Activated CD4-positive, alpha-beta T cell treated with anti-CD3 and anti-CD28 coated beads, Interleukin-2, amount 50 U/mL, for 16 hours (primary cell): ENCODE measurements at places on chromosomes 7 and 10.

DNA sequence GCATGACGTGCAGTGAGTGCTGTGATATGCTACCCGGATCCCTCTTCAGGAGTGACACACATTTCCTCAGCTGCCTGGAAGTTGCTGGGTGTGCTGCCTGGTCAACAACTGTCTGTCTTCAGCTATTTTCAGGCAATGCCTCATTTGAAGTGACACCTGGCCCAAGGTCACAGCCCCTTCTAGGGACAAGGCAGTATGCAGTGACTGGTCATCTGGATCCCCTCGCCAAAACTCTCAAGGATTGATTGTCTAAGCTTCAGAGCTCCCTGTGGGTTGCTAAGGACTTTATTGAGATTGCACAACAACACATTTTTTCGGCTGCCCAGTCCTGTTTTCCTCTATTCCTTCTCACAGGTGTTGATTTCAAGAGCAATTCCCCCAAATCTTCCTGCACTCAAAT is 108.8 kb downstream of the GNAI1 start:
- DNase-seq: no peak

DNA sequence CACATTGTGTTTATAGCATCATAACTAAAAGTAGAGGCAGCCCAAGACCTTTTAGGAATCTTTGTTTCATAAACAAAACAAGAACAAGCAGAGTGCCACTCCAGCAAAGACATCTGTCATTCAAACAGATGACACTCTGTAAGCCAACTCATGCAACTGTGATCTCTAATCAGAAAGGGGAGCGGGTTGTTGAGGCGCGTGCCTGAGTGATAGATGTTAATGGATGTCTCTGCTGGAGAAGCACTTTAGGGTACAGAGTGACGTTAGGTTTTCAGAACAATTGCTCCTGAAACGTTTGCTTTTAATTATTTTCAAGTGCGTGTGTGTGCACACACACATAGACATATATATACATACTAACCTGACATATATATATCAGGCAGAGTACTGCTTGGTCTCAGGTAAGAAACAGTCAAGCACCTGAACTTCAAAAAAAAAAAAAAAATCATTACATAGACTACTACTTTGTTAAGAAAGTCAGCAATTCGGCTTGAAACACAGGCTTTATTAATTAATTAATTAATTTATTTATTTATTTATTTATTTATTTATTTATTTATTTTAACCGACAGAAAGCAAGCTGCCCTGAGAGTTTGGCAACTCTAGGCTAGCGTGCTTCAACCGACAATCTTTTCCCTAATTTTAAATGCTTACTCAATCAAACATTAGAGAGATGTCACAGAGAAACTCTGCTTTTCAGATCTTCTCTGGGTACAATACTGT is 109.1 kb downstream of the POU6F2 start:
- no peak for DNase-seq

DNA sequence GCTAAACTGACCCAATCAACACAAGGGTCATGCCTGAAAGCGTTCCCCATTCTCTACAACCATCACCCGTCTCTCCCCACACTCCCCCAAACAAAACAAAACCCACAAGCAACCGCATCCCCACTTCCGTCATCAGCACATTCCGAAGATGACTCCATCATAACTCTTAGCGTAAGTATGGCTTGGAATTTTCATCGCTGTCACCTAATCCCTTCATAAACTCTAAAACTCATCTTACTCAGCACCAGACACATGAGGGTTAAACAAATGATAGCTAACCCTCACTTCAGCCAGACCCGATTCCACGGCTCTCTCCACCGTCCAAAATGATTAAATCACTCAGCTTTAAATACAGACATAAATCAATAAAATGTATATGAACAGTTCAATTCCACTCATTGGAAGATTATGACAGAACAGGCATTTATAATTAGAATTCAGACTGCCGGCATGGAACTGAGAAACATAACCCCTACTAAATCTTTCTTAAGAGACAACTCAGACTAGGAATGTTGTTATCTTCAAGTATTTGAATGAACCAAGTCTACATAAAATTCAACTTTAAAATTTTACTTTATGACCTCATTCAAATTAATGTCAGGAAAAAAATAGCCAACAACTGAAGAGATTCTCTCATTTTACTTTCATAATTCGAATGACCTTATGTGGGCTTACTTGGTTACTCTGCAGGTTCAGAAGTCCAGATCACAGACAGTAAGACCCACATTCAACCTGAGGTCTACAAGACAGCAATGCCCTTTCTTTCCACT is 215.9 kb downstream of the PARD3 start:
- DNase-seq: no peak

GRCh38 chr10:133168617-133169031 is 8.6 kb downstream of the KNDC1 start:
- DNase-seq: no peak

GRCh38 chr7:95996174-95996573 is 223.8 kb downstream of the DYNC1I1 start:
- no peak for DNase-seq

DNA sequence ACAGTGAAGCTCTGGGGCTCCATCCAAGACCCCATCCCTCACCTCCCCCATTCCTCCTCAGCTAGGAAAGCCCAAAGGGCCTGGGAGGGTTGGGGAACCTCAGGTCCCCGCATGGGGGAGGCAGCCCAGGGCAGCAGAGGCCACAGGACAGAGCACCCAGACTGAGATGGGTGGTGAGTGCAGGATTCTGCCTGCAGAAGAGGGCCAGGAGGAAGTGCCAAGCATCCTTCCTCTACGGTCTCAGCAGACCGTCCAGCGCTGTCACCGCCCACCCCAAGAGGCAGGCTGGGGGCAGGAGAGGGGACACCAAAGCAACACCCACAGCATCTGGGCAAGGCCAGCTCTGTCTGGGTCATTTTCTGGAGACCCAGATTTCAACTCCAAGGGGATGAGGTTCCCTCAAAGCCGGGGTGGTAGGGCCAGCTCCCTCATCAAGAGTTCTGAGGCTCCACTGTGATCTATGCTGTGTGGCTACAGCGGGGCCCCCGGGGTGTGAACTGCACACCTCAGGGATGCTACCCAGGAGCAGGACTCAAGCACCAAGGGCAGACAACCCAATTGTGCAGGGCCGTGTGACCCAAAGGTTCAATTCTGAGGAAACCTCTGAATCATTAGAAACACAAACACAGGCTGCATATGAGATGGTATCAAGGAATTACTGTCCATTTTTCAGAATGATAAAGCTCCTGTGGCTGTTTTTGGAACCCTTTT is 46.8 kb downstream of the CAMK2B start:
- no peak for DNase-seq

- DNase-seq: no peak
Observed at GRCh38 chr7:157692460-157693011, 355.7 kb downstream of the DNAJB6 start.

DNA sequence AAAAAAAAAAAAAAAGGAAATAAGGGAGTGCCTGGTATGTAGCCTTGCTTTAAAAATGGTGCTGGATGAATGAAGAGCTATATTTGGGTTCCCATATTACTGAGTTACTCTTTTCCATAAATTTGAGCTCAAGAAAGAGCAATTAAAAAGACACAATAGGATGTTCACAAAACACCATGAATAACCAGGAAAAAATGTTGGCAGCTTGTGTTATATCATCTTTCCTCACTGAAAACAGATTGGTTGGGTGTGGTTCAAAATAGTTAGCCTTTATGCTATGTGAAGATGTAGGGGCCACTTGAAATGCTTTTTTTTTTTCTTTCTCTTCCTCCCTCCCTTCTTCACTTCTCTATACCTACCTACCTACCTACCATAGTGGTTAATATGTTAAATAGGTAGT is 256.9 kb downstream of the STK31 start:
- DNase-seq: no peak

DNA sequence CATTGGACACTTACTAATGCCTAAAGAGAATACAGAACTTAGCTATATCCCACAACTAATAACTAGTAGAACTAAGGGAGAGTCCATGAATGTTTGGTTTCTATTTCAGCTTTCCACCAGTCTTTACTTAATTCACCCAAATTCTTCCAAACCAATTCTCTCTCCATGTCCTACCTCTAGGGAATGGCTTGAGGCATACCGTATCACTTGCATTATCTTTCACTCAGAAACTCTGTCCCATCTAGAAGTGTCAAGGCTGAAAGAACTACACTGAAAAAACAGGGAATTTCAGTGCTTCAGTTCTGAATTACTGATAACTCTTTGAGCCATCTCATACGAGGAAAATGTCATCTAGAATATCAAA is 758 bp downstream of the TMEM168 start:
- no peak for DNase-seq

- no peak for DNase-seq
Observed at GRCh38 chr7:38052786-38053185, 125.3 kb upstream of the STARD3NL start.

- no peak for DNase-seq
Observed at GRCh38 chr10:58219875-58220274, 47.8 kb downstream of the IPMK start.

DNA sequence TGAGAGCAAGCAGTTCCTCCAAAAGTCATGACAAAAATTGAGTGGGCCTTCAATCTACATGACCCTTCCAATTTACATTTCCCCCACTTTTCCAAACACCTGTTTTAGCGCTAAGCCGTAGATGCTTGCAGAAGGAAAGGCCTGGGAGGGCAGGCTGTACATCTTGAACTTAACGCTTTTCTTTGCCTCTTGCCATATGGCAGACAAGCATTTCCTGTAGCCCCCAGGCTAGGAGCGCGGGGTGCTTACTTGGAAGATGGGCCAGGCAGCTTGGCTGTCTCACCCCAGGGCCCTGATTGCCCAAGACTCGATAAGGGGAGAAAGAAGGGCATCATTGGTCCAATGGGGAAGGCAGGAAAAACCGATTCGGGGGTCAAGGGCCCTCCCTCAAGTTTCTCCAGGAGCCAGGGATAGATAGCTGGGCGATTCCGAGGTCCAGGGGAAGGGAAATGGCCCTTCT is 1.8 kb downstream of the HOXA10 start:
- no peak for DNase-seq

DNA sequence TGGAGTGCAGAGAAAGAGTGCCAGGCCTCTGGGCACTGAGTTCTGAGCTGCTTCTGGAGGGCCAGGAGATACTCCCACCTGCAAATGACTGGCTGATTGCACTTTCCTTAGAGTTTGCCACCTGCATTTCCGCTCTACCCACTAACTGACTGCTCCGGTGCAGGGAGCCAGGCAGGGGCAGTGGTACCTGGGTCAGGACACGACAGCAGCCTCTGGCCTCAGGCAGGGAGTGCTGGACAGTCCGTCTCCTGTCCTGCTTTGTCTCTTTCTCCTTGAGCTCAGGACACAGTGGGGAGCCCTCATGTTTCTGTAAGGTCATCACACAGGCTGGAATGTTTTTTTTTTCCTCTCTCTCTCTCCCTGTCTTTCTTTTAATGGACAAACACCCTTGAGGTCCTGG is 252.0 kb downstream of the DPP6 start:
- DNase-seq: no peak

- no peak for DNase-seq
Observed at GRCh38 chr7:141462958-141463357, 88.3 kb upstream of the AGK start.

DNA sequence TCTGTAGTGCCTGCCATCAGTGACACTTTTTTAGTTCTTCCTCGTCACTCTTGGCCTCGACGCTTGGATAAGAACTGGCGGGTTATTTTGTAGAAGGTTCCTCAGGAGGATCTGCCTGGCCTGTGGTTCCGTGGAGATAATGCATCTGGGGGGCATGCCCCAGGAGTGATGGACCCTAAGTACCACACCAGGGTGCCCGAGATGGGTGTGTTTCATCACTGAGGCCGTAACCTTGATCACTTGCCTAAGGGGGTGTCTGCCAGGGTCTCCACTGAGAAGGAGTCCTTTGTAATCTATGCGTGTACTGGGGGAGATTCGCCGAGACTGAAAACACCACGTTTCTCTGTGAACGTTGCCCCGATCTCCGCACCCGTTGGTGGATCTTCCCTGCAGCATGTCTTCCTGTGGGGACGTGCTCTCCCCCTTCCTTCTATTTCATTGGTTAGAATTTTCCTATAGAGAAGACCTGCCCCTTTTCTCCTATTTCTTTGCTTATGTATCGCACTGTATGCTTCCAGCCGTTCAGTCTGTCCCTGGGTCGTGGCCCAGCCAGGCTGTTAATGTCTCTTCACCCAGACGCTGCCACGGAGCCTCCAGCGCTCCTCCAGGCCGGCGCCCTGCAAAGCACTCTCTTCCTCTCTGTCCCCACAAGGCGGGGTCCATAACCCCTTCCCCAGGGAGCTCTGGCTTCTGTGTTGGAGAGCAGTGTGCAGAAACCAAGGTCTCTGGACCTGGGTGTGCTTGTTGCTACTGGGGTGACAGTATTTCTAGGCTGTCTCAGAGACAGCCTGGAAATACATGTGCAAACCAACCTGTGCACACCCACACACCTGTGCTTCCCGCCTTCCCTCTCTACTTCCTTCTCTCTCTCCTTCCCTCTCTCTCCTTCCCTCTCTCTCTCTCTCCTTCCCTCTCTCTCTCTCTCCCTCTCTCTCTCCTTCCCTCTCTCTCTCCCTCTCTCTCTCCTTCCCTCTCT is 14.4 kb upstream of the DPYSL4 start:
- no peak for DNase-seq

DNA sequence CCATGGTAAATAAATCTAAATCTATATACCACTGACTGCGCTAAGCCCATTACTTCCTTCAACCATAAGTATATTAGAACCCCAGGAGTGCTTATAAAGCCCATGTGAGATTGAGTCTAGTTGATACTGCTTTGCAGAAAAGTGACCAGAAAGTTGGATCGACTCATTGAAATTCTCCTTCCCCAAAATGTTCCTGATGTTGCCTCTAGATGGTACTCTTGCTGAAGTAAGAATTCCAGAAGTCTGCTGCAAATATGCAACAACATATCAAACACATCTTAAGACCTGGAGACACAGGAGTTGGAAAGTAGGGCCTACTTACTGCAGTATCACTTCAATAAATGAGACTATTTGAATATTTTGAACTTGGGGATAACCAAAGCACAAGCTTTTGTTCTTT is 550.8 kb downstream of the IPMK start:
- DNase-seq: no peak

DNA sequence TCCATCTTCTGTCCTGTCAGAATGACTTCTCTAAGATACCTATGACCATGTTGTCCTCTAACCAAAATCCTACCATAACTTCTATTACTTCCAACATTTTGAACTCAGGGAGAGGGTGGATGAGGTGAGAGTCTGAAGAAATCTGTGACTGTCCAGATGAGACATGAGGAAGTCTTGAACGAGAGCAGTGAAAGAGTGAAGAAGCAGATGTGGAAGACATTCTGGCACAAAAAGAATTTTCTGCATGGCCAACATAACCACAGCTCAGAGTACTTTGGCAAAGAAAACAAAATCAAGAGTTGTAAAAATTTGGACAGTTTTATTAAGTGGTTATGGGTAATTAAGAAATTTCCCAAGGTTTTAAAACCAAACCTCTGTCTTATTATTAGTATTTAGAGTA is 141.6 kb downstream of the CPEB3 start:
- no peak for DNase-seq

- DNase-seq: no peak
Observed at GRCh38 chr7:155284496-155285274, 13.0 kb upstream of the INSIG1 start.

DNA sequence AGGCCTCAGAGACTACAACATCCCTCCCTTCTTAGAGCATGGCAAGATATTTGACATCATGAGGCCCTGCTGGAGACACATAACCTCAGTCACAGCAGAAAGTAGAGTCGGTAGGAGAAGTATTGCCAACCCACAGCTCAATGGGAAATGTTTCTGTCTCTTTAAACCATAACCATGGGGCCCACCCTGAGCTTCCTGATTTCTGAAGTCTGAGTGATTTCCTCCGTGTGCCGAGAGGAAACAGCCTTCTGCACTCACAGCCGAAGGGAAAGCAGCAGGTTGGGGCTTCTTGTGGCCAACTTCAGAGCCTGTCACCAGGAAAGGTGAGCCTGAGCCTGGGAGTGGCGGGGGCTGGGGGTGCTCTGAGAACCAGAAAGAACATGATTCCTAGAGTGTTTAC is at the start of gene GIMAP1:
Gene GIMAP1 (plus strand): TSS at position 246 of the 400 bp plus-strand sequence. CDS start 2,435 bp downstream, outside the sequence.
- DNase-seq: peak; percentile 72
